IPS DF 19.7 (cell line): ENCODE measurements at places on chromosomes 1 and 21.

GRCh38 chr1:1236945-1237873 is 5.2 kb downstream of the B3GALT6 start:
- DNase-seq = no peak

DNA sequence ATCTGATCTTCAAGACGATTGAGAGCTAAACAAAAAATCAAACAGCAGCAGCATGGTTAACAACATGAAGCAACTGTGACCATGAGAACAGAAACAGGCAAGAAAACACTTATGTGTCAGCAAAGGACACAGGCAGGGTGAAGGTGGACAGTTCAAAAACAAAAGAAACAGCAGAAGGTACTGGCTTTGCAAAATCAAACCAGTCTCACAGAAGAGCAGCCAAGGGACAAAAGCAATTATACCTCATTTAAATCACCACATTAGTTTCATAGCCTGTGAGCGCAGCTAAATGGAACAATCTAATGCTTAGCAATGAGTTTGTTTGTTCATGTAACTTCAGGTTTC is 59.1 kb downstream of the CAPN2 start:
- DNase-seq = no peak

- DNase-seq = no peak
Measured at GRCh38 chr1:43282220-43283195, 2.9 kb downstream of the C1orf210 start.

DNA sequence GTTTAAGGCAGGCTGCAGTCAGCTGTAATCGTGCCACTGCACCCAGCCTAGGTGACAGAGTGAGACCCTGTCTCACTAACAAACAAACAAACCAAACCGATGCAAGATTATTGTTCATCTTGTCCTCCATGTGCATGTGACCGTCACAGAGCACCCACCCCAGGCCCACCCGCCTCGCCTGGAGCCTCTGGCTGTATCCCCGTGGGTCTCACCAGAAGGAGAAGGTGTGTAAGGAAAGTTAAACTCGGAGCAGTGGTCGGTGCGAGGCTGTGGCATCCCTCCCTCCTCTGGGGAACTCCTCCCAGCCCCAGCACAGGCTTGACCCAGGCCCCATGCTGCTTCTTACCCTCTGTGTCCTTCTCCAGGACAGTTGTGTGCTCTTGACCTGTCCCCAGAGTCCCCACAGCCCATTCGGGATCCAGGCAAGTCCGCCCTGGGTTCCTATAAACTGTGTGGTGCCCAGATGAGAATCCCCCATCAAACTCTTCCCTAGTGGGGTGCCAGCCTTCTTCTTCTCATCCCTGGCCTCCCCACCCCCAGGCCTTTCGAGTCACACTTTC is 318.4 kb downstream of the AJAP1 start:
- no peak for DNase-seq

DNA sequence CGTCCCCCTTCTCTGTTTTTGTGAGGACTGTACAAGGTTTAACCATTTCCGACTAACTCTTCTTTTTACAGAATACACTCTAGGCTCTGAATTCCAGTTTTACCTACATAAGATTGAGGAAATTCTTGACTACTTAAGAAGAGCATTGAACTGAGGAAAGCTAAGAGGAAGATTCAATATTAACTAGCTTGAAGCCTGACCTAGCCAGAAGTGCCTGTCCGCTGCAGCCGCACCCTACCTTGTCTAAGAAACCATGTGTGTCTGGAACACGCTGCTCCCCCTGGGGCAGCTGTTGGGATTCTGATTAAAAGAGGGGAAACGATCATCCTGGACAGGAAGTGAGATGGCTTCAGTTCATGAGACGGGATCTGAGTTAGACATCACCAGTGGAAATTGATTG is 28.9 kb downstream of the CA6 start:
- DNase-seq = no peak

DNA sequence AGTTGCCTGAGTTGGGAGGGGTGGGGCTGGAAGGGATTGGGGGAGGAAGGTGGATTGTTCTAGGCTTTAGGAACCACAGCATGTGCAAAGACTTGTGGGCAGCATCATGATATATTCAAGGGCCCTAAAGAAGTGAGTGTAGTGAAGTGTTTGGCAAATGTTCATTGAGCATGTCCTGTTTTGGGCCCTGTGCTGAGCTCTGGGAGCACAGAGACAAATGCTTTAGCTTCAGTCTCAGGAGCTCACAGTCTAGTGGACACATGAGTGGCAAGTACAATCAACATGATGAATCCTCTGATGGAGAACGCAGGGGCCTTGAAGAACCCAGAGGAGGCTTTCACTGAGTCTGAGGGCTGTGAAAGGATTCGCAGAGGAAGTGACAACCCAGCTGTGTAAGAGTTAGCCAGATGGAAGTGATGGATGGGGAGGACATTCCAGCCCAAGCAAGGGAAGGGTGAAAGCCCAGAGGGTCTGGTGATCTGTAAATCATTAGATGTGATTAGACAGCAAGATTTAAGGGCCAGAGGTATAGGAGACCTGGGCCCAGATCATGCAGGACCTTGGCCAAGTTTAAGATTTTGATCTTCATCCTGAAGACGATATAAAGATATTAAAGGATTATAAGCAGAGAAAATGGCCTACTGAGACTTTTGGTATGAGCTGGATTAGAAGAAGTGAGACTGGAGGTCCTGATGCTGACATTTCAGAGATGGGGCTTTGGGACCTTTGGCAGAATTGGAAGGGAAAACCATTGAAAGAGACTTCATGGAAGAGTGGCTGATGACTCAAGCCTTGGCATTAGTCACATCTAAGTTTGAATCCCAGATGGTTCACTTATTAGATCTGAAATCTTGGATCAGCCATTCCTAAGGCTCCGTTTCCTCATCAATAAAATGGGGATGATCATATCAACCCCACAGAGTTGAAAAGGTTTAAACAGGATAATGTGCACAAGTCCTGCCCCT is 4.6 kb downstream of the IPO13 start:
- DNase-seq = no peak

GRCh38 chr1:213452501-213452900 is 401.5 kb downstream of the RPS6KC1 start:
- DNase-seq = no peak

DNA sequence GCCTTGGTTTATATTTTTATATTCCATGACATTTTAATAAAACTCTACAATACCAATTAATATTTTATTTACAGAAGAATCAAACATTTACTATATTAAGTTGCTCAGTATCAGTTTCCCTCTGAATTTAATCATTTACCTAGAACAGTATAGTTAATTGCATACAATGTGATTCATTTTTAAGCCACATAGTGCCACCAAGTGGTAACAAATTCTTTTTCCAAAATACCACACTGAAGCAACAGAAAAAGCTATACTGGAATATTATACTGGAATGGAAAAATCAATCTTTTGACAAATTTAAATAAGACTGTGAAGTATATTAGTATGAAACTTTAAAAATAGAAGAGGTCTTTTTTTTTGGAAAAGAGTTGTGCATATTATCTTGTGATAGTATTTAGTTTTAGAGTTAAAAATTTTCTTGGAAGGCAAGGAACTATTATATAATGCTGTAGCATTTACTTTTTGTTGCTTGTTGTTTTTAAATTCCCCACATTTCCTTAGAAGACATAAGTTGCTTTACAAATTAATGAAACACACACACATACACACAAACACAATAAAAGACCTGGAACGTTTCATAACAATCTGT is 57.3 kb downstream of the ZNF644 start:
- no peak for DNase-seq
